ENCODE measurements at places on chromosomes 4 and X.

- DNase-seq: no peak
Measured at GRCh38 chrX:121052122-121052521, 4.7 kb downstream of the GLUD2 start.

- no peak for DNase-seq
Measured at GRCh38 chr4:88382621-88383020, 4.0 kb downstream of the HERC6 start.

GRCh38 chrX:107505223-107505622 lies 55.8 kb downstream of the FRMPD3 start:
- no peak for DNase-seq

- DNase-seq: peak; percentile 3
Measured at GRCh38 chrX:70592091-70592490, 147.5 kb downstream of the DLG3 start.

GRCh38 chrX:45619290-45619689 lies 418.6 kb upstream of the DIPK2B start:
- DNase-seq: peak; percentile 74

DNA sequence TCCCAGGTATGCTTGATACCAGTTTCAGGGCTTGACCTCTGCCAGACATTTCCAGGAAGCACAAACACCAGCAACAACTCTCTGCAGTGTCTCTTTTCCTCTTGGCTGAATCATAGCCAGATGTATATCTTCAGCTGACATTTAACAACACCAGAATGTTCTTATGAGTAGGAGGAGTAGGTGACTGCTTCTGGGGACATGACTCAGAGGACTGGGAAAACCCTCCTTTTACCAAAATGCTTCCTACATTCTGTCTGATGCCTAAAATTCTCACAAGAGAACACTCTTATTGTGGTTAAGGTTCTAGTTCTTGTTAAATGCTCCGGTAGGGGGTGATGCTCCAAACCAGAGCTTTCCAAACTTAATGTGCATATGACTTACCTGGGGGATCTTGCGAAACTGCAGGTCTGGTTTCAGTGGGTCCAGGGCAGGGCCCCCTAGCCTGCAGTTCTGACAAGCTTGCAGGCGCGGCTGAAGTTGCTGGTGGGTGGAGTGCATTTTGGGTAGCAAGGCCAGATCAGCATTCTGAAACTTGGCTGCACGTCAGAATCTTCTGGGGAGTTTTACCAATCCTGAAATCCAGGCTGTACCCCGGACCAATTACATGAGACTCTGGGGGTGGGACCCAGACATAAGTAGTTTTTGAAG lies 329.3 kb upstream of the RPS6KA3 start:
- no peak for DNase-seq

DNA sequence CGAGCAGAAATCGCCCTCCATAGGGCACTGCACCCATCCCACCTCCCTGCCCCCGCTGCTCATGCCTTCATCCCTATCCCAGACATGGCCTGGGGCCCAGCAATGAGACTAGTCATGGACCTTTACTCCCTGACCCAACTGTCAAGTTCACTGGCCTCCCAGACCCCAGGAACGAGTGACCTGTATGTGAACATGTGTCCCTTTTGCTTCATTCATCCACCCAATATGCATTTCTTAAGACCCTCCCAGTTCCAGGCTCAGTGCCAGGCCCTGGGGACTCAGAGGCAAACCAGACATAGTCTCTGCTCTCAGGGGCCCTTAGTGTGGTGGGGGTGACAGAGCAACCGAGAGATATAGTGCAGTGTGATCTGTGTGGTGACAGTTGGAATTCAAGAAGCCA lies 67.0 kb downstream of the EFNB1 start:
- peak; percentile 41 for DNase-seq

DNA sequence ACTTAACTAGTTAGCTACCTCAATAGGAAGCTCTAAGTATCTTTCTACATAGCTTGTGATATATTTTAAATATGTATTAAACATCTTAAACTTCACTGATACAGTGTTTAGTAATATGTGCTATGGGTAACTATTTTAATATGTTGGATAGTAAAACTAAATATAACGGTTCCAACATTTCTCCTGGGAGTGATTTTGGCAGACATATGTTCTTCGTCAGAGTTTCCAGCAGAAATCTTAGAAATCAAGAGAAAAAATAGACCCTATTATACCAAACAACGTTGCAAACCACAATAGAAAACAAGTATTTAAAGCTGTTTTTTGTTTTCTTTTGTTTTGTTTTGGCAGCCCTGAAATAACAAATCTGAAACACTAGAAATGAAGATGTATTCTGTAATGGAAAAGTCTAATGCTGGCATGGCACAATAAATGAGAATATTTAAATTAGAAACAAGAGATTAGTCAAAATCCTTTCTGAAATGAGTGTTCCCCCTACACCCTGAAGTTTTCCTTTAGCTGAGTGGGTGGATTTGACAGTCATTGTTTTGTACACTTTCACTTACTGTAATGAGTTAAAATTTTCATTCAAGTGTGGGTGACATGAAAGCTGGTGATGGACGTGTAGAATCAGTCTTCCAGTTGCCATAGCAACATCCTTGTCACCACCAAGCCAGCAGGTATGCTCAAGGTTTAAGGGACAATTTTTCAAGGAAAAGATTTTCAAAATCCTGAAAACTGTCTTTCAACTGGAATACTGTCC lies 233.5 kb downstream of the SCFD2 start:
- DNase-seq: no peak

- no peak for DNase-seq
Measured at GRCh38 chr4:86117705-86118302, 242.0 kb downstream of the MAPK10 start.

DNA sequence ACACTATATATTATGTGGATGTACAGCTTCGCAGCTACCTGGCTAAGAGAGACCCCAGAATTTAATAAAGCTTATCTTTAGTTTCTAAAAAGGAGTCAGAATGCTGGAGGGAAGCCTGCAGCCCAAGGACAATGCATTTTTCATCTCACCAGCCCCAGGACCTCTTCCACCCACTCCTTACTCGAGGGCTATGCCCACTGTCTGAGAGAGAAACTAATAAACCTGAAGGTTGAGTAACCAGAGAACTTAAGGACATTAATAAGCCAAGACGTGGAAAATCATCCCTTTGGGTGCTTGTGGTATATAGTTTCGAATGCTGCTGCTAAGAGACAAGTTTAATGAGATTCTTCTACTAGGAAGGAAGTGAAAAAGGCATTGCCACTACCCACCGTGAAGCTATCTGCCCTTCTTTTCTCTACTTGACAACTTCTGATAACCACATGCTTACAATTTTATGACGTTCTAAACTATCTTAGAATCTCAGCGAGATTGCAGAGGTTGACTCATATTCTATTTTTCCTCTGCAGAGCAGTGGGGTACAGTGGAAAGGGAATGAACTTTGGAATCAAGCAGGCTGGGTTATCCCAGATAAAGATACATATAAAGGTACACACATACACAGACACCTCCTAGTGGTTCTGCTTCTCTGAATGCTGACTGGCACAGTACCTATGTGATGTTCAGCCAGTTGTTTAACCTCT lies 3.3 kb downstream of the RELL1 start:
- DNase-seq: no peak

GRCh38 chrX:136711147-136711546 lies 63.2 kb downstream of the CD40LG start:
- DNase-seq: peak; percentile 49

GRCh38 chr4:169404960-169405359 lies 134.2 kb upstream of the SH3RF1 start:
- no peak for DNase-seq
